ENCODE measurements at places on chromosomes 7 and 10. TPM values are rescaled to one million over a fixed set of nuclear protein-coding genes. Genes with fewer than 3 reads are reported as not detected.

The SPDYE6 gene
- not detected for total RNA-seq

The RHEB gene
- 87.1 TPM for total RNA-seq

The UBE2H gene
- 111 TPM for total RNA-seq

The EN2 gene
- 0.11 TPM for total RNA-seq

The FAM180A gene
- 3.6 TPM for total RNA-seq

The TFEC gene
- 4.5 TPM for total RNA-seq

The UROS gene
- total RNA-seq: 55.3 TPM

The FAM204A gene
- total RNA-seq: 75.2 TPM

The ARHGAP22 gene
- 7.0 TPM for total RNA-seq

The SORCS1 gene
- total RNA-seq: 66.1 TPM

The AKR1C4 gene
- not detected for total RNA-seq

The THSD7A gene
- 46.4 TPM for total RNA-seq

The NPTX2 gene
- 16.8 TPM for total RNA-seq

The ANKRD61 gene
- not detected for total RNA-seq

The PNLIPRP1 gene
- not detected for total RNA-seq

The DYNC1I1 gene
- total RNA-seq: 31.7 TPM

The SLK gene
- 80.5 TPM for total RNA-seq

The GGCT gene
- total RNA-seq: 21.2 TPM

The IFIT2 gene
- 8.1 TPM for total RNA-seq

The ANKRD22 gene
- 0.44 TPM for total RNA-seq

The ESYT2 gene
- total RNA-seq: 82.5 TPM

The FAM25A gene
- not detected for total RNA-seq

The HERPUD2 gene
- 35.5 TPM for total RNA-seq

The ELN gene
- total RNA-seq: 494 TPM

The MGAM2 gene
- total RNA-seq: 1.8 TPM

The NUP205 gene
- total RNA-seq: 62.1 TPM

The CYP17A1 gene
- total RNA-seq: 0.33 TPM

The ARID5B gene
- total RNA-seq: 42.7 TPM

The SVOPL gene
- total RNA-seq: 0.99 TPM

The OPALIN gene
- not detected for total RNA-seq

The MYO3A gene
- 10.5 TPM for total RNA-seq

The SCIN gene
- total RNA-seq: 3.4 TPM

The CYTH3 gene
- 49.1 TPM for total RNA-seq

The FAM241B gene
- total RNA-seq: 5.1 TPM

The TMEM270 gene
- total RNA-seq: not detected

The GRB10 gene
- total RNA-seq: 70.8 TPM

The PCLO gene
- 34.6 TPM for total RNA-seq

The CRPPA gene
- total RNA-seq: 9.6 TPM

The PAX4 gene
- not detected for total RNA-seq
